ENCODE measurements at places on chromosomes 16 and 17. TPM values are rescaled to one million over a fixed set of nuclear protein-coding genes. Genes with fewer than 3 reads are reported as not detected.

- H3K4me3 ChIP-seq = no peak overlapping the region
- no peak overlapping the region for H3K27ac ChIP-seq
- no peaks in the 10 kb centered on the region for H3K27me3 ChIP-seq
- peaks cover 12% of the 10 kb centered on the region for H3K4me1 ChIP-seq
Observed at GRCh38 chr16:54505549-54506213, 219.1 kb upstream of the IRX3 start.

GRCh38 chr16:1351215-1351581 is 480 bp downstream of the TSR3 start:
- H3K4me1 ChIP-seq = peaks cover 10% of the 10 kb centered on the region
- H3K27ac ChIP-seq = peak overlapping the region; percentile 64
- H3K4me3 ChIP-seq = peak overlapping the region; percentile 90

DNA sequence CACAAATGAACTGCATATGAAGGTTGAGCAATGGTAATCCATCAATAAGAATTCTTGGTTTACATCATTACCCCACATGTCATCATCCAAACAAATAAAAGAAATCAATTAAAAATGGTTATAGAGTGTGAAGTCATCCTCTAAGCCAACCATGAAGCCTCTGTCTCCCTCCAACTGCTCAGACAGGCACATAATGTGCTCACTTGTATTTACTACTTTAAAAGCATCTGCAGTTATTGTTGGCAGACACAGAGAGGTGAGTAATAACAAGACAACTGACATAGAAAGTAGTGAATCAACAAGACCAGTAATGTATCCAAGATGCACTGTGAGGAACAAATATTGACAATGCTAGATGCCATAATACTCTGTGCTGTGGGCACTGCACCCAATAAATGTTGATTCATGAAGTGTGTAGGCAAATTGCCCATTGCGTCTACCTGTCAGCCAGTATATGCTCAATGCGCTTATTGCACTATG is 20.0 kb downstream of the ADAMTS18 start:
- H3K4me1 ChIP-seq = no peaks in the 10 kb centered on the region
- no peak overlapping the region for H3K4me3 ChIP-seq
- no peaks in the 10 kb centered on the region for H3K36me3 ChIP-seq
- DNase-seq = no peak

GRCh38 chr16:89052890-89053724 is 40.5 kb upstream of the ACSF3 start:
- H3K4me1 ChIP-seq = no peaks in the 10 kb centered on the region
- H3K27me3 ChIP-seq = no peaks in the 10 kb centered on the region
- DNase-seq = no peak
- no peak overlapping the region for H3K4me3 ChIP-seq

DNA sequence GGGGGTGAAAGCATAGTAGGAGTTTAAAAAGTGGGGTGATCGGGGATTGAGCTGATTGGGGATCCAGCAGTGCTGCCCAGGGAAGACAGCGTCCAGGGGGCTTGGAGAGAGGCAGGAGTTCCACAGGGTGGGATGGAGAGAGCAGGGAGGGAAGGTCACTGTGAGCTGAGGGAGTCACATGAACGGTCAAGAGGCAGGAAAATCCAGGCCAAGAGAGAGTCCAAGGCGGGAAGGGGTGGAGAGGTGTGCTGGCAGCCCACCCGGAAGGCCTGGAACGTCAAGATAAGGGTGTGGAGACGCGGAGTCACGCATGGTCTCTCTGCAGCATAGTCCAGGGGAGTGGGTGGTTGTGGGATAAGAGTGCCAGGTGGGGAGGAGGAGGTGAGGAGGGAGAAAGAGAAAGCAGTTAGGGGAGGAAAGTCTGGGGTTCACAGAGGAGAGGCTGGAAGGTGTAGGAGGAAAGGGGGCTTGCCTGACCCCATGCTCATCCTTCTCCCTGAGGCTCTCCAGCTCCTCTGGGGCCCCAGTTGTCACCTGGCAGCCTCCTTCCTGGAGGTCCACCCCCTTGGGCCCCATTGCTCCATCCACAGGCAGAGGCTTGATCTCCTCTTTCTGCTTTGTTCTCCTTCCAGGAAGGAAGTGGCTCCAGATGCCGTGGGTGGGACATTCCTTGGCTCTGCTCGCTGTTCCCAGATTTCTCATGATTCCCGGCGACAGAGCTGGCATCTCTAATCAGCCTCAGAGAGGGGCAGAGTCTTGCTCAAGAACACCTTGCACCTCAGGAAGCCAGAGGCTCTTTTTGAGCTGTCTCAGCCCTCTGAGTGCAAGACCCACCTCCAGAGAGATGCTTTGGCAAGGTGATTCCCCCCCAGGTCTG is 28.7 kb downstream of the CCR7 start:
- peak overlapping the region; percentile 76 for H3K27ac ChIP-seq
- H3K27me3 ChIP-seq = no peaks in the 10 kb centered on the region
- H3K4me3 ChIP-seq = no peak overlapping the region
- H3K36me3 ChIP-seq = no peaks in the 10 kb centered on the region
- peak; percentile 57 for DNase-seq
- H3K4me1 ChIP-seq = peaks cover 59% of the 10 kb centered on the region

DNA sequence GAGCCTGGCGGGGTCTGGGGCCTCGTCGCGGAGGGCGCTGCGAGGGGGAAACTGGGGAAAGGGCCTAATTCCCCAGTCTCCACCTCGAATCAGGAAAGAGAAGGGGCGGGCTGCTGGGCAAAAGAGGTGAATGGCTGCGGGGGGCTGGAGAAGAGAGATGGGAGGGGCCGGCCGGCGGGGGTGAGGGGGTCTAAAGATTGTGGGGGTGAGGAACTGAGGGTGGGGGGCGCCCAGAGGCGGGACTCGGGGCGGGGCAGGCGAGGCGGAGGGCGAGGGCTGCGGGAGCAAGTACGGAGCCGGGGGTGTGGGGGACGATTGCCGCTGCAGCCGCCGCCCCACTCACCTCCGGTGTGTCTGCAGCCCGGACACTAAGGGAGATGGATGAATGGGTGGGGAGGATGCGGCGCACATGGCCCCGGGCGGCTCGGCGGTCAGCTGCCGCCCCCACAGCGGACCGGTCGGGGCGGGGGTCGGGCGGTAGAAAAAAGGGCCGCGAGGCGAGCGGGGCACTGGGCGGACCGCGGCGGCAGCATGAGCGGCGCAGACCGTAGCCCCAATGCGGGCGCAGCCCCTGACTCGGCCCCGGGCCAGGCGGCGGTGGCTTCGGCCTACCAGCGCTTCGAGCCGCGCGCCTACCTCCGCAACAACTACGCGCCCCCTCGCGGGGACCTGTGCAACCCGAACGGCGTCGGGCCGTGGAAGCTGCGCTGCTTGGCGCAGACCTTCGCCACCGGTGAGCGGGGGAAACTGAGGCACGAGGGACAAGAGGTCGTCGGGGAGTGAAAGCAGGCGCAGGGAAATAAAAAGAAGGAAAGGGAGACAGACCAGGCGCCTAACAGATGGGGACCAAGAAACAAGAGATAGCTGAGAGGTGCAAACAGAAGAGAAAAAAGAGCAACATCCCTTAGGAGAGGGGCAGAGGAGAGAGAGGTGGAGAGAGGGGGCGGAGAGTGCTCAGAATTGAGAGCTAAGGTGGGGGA is at the start of gene PNMT:
Gene PNMT, plus strand, starts transcription at position 509 of the 980 bp plus-strand sequence. Its CDS starts 23 bp downstream, at position 532.
- H3K36me3 ChIP-seq = no peaks in the 10 kb centered on the region
- peaks cover 23% of the 10 kb centered on the region for H3K4me1 ChIP-seq
- no peaks in the 10 kb centered on the region for H3K27me3 ChIP-seq
- no peak within 1 kb of the TSS for H3K27ac ChIP-seq

CD300LF gene
- total RNA-seq = 0.43 TPM

KRT20 gene
- total RNA-seq = not detected

Measured in testis (tissue), 5 donors.